ENCODE measurements at places on chromosomes 1 and 21.
A peak's percentile ranks its signal among the peaks of the same experiment; 100 is the strongest.

DNA sequence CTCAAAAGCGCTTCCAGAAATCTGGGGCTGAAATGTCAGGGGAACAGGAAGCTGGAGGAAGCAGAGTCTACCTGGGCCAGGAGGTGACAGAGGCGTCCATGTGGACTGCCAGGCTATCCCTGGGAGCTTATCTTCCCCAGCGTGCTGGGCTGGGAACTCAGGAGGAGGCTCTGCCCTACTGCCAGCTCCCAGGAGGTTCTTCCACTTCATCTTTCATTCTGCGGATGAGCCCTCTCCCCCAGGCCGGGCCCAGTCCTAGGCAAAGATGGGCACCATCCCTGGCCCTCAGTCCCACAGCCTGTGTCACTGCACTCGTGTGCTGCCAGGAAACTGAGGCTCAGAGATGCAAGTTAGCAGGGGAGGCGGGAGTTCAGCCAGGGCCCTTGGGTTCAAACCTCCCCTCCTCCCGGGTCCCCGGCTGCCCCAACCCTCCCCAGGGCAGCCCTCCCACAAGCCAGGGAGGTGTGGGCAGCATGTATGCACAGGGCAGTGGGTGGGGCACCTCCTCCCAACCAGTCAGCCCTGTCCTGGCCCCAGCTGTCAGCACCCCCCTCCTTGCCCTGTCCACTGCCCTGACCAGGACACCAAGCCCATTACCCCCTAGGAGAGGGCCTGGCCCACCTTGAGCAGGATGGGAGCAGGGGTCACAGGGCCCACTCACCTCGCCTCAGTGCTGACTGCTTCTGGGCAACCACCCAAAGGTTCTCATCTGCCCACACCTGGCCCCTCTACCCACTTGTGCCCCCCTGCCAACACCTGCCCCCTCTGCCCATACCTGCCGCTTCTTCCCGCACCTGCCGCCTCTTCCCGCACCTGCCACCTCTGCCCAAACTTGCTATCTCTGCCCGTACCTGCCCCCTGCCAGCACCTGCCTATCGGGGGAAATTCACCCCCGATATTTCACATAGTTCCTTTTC is 226.0 kb downstream of the NPHP4 start:
- no peak for DNase-seq

GRCh38 chr1:98422816-98423215 is 238.7 kb upstream of the SNX7 start:
- DNase-seq: no peak

GRCh38 chr1:35284852-35285251 is 16.3 kb downstream of the ZMYM4 start:
- no peak for DNase-seq

DNA sequence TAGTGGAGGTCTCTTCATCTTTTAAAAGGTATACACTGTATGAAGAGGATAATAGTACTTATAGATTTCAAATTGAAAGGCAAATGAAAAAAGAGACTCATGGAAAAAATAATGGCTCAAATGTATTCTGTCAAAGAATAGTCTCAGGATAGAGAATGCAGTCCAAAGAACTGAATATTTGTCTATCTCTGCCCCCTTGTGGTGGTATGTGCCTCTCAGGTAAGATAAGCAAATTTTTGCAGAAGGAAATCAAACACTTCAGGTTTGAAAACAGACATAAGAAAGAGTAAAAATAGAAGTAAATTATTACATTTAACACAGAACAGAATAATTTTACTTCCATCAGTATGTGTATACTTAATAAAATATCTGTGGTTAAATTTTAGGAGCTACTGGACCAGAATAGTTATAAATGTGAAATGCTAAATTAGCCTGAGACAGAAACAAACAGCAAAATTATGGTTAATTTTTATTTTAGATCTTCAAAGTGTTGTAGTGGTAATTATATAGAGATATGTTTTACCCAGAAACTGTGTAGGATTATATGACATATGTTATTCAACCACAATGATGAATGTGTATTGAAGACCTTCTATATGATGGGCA is 164.4 kb upstream of the PALMD start:
- DNase-seq: peak; percentile 43

GRCh38 chr1:15344800-15345704 is 64.6 kb upstream of the EFHD2 start:
- no peak for DNase-seq

DNA sequence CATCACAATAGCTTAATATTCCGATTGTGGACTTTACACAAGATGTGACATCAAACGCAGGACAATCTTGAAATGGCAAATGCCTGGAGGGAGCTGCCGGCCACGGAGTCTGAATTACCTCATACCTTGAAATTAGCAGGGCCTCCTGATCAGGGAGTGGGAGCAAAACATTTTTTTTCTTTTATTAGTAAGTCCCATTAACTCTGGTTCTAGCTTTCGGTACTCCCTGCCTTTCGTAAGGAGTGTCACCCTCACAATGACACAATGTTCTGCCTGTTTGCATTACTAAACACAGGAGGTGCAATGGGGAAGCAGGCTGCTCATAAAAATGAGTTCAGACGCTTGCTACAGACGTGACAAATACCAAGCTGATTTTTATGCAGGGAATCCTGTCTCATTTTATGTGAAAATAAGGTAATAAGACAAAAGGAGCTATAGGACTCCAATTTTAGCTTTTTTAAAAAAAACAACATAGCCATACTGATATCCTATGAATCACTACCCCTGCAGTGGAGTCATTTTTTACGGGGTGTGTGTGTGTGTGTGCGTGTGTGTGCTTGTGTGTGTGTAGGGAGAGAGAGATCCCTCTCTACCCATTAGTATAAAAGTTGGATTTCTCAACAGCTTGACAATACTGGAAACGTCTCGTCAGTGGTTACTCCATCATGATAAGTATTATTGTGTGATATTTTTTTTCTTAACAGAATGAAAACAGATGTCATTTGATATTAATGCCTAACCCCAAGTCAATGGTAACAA is 205.1 kb upstream of the RUNX1 start:
- no peak for DNase-seq

DNA sequence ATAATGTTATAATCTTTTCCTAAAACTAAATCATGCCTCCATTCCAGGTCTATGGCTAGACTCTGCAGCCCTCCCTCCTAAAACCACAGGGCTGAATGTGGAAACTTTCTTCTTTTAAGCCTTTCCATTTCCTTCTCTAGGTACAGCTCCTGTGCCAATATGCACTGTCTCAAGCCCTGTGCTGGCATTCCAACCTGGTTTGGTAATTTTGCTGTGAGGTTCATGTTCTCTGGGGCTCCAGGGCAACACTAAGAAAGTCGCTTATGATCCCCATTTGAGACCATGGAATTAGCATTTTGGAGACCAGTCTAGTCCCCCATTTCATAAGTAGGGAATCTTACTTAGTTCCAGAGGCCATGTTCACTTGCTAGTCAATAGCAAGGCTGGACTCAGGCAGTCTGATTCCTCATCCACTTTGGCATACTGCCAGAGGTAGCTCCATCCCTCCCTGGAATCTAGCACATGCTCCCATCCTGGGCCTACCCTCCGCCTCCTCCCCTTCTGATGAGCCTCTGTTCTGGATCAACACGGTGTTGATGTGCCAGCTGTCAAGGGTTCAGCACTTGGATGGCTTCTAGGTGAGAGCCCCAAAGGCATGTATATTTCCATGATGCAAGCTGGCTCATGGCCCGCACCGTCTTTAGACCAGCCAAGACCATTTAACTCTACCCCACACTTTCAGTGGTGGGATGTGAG is 36.5 kb downstream of the ZMYND12 start:
- DNase-seq: no peak

DNA sequence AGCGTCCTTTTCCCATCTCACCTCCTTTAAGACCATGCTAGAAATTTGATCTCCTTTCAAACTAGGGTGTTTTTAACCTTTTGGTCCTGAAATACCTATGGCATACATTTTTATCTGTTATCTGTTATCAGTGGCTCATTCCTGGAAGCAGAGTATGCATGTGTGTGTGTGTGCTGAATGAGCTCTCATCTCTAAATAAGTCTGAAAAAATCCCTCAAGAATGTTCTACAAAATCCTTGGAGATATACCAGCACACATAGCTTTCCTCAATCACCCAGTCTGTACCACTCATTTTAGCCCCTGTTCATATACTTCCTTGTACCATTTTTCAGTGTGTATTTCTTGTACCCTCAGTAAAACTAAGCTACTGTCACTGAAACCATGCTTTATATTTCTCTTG is 6.0 kb upstream of the DARS2 start:
- DNase-seq: no peak

DNA sequence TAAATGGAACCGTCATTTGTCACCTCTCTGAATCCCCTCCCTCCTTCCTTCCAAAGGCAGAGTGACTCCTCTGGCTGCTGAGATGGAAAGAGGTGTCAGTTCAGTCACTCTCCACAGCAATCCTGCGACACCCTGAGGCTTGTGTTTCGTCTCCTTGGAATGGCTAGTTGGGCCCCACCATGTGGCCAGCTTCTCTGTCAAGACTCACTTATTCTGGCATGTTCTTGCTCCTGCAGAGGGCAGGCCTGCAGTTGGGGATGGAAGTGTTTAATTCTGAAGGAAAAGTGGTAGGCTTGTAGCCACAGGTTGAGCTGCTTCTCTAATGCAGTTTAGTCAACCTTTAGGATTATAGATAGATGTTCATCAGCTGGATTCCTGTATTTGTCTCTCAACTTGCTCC is 149.6 kb downstream of the LMO4 start:
- no peak for DNase-seq

DNA sequence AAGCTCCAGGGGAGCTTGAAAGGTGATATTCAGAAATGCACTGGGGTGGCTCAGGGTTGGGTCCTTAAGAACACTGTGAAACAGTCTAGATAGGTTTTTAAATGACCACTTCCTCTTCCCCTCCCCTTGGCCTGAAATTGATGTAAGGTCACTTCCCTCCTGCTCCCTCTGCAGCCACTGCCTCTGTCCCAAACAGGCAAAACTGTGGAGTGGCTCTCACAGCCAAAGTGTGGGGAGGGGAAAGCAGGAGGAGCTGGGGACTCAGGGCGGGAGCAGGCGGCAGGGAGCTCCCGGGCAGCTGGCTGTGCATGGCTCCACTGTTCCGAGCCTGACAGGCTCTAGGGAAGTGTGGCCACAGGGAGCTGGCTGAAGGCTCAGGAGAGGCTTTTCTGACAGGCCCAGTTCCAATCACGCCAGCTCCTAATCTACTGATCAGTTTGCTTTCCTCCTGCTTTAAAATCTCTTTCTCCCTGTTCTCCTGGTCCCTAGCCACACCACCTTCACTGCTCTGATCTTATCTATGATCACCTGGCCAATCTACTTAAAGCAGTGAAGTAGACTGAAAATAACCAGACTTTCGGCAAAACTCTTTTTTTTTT is 5.1 kb upstream of the CSRP1 start:
- no peak for DNase-seq
